ENCODE measurements at places on chromosomes 2 and 18. TPM values are rescaled to one million over a fixed set of nuclear protein-coding genes. Genes with fewer than 3 reads are reported as not detected.

CXCR1 gene
- total RNA-seq = not detected

RUFY4 gene
- total RNA-seq = not detected

MYO5B gene
- 0.28 TPM for total RNA-seq

MAL gene
- 0.96 TPM for total RNA-seq

MAPK4 gene
- not detected for total RNA-seq

C2orf80 gene
- total RNA-seq = not detected

GKN1 gene
- not detected for total RNA-seq

CXCR4 gene
- 0.85 TPM for total RNA-seq

LYG2 gene
- total RNA-seq = not detected

ATP6V1B1 gene
- 0.38 TPM for total RNA-seq

MTA3 gene
- 26.8 TPM for total RNA-seq

SIX3 gene
- total RNA-seq = not detected

CCT7 gene
- 304 TPM for total RNA-seq
